MG63 (cell line): ENCODE measurements at places on chromosomes 11 and 22. TPM values are rescaled to one million over a fixed set of nuclear protein-coding genes. Genes with fewer than 3 reads are reported as not detected.

AIFM3 gene
- 0.56 TPM in 1 of 2 replicates, not detected in the other for total RNA-seq

TSSK2 gene
- not detected in 2 replicates for total RNA-seq

GUCY1A2 gene
- 3.2 and 5.2 TPM in 2 replicates for total RNA-seq

TECTA gene
- not detected in 2 replicates for total RNA-seq

TRIM49 gene
- not detected in 2 replicates for total RNA-seq

UBQLNL gene
- not detected in 2 replicates for total RNA-seq

XRRA1 gene
- total RNA-seq, result 1.1 and 64.7 TPM in 2 replicates

C11orf91 gene
- total RNA-seq, result not detected in 2 replicates

DNA sequence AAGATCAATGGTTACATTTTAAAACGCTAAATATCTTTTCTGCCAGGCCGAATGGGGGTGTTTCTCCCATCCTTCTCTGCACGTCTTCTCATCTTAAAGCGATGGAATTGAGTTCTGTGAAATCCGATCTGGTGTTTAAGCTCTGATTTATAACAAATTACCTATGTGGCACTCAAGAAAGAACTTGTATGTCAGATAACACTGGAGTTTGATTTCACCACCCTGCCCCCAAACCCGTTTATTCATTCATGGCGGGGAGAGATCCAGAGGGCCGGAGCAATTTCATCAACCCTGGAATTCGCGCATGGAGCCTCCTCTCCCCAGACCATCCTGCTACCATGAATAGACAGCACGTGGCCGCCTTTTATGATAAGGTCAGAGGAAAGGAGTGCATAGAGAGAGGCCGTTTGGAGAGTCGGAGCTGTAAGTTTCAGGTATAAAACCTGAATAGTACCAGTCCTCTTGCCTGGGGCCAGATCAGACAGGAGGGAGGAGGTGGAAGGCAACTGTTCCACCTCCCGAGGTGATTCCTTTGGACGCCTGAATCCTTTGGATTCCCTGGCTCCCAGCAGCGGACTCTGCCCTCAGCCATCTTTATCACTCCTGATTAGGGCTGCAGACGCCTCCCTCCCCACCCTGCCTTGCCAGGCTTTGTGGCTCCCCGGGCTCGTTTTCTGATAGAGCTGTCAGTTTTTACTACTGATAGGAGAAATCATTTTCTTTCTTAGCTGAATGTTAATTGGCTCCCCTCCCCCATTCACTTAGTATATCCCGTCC, 27.3 kb upstream of the NFAM1 start:
- no peak for DNase-seq

DNA sequence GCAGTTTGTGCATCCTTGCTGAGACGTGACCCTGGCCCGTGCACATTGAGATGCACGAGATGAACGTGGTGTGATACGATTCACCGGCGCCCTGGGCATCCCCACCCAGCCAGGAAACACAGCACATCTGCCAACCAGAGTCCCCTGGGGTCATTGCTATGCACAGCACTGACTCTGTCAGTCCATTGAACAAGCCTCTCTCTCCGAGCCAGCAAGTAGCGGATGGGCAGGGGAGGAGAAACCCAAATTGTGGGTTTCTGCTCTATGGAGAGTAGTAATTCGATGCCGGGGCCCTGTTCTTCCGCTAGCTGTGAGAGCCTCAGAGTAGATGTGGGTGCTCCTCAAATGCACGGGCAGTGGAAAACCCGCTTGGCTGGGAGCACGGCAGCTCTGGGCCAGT, 85.1 kb downstream of the ARHGAP8 start:
- DNase-seq, result no peak

- DNase-seq, result no peak
Observed at GRCh38 chr11:78907636-78908035, 333.0 kb upstream of the NARS2 start.

DNA sequence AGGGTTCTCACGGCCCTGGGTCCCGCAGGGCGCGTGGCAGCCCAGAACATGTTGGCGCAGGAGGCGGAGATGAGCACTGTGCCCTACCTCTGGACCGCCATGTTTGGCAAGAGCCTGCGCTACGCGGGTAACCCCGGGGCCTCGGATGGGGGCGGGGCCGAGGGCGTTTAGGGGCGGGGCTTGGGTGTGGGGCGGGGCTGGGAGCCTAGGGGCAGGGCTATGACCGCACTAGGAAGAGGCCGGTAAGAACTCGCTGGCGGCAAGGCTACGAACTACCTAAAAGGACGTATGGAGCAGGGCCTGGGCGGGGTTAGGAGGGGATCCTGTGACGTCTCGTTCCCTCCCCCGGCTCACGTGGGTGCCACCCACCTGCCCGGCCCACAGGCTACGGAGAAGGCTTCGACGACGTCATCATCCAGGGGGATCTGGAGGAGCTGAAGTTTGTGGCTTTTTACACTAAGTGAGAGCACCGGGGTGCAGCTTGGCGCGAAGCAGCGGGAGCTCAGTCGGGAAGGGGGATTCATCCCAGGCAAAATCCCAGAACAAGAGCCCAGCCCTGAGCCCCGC, 2.8 kb upstream of the LZTR1 start:
- DNase-seq, result no peak

GRCh38 chr11:83540728-83541127, 254.6 kb upstream of the CCDC90B start:
- no peak for DNase-seq

- no peak for DNase-seq
Observed at GRCh38 chr11:119445379-119445778, 22.4 kb upstream of the THY1 start.

- DNase-seq, result no peak
Observed at GRCh38 chr11:109984634-109985289, 108.4 kb upstream of the ZC3H12C start.

DNA sequence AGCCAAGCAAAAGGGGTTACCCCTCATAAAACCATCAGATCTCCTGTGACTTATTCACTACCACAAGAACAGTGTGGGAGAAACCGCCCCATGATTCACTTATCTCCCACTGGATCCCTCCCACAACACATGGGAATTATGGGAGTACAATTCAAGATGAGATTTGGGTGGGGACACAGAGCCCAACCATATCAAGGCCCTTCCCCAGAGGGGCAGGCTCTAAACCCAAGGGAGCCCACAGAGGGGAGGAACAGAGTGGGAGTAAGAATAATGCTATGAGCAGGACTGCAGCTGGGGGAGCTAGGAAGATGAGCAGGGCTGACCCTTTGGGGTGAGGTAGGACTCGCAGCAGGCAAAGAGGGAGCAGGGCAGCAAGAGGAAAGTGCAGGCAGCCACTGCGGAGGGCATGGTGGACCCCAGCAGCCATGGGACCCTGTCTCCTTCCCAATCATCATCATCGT, 59.3 kb downstream of the CD82 start:
- no peak for DNase-seq

DNA sequence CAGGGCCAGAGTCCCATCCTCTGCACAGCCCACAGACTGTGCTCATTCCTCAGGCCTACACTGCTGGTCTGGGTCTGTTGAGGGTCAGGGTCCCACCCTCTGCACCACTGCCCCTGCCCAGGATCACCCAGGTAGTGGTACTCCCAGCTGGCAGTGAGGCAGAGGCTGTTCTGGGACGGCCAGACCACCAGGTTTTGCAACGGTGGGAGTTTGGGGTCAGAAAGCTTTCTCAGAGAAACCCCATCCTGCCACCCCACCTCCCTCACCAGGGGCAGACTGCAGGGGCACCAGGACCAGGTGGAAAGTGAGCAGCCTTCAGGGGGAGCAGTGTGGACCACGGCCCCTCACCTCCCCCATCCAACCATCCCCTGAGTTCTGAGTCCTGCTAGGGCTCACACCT, 10.8 kb downstream of the NPTXR start:
- DNase-seq, result no peak

DNA sequence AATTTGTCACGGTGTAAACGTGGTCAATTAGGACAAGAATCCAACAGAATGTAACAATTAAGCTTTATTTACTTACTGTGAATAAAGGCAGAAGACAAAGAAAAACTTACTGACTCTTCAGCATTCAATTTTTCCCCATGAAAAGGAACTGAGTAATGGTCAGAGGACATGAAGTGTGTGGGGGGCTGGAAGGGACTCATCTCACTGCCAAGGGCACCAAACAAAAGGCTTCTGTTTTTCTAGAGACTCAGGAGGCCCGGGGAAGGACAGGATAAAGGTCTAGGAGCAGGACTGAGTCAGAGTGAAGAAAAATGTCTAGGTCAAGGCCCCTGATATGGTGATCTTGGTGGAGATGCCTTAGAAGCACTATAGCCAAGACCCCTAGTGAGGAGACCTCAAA, 564.2 kb upstream of the ANO5 start:
- no peak for DNase-seq
